Stimulated activated CD4-positive, alpha-beta T cell treated with anti-CD3 and anti-CD28 coated beads, TNF-alpha, amount 100 ng/mL, for 4 hours (primary cell): ENCODE measurements at places on chromosomes 1 and 21.

DNA sequence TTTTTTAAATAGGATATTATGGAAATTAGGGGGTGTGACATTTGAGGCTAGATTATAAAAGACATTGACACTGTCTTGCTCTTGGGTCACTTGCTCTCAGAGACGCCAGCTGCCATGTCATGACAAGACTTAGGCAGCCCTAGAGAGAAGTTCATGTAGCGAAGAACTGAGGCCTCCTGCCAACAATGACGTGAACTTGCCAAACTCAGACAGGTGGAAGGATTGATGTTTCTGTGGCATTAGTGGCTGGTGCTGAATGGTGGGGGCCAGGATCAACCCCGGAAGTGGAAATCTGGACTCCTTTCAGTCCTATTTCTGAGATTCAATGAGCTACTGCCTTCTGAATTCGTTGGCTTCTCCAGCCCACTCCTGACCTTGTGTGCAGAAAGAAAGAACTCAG lies 14.7 kb downstream of the NCF2 start:
- DNase-seq, result no peak

DNA sequence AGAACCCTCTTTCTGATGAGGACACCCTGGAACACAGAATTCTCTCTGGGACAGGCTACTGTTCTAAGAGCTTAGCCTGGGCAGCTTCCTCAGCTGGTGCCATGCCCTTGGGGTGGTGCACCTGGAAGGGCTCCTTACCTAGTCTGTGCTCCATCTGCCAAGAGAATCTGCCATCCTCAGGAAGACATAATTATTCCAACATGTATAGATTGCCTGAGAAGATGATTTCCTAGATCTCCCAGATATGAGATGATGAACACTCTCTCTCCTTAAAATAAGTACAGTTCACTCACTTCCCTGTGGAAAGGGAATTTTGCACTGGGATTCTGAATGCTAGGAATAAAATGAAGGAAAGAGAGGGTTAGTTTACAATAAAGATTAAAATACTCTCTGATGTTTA lies 87.6 kb downstream of the NENF start:
- no peak for DNase-seq

GRCh38 chr21:41613533-41613909 lies 105.6 kb upstream of the TMPRSS2 start:
- no peak for DNase-seq

DNA sequence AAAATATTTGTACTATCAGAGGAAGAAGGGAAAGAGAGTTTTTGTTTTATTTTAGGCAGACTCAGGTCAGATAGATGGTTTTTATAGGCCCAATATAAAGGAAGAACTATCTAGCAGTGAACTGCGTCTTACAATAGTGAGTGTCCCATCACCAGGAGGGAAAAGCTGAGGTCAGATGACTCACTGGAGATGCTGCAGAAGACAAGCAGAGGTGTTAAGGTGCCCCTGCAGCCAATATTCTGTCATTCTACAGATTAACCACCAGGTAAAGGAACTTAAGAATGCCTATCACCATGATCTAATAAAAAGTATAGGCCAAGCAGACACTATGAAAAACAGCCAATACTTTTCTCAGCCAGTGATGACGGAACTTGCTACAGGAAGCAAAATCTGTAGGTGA lies 29.6 kb downstream of the IVNS1ABP start:
- no peak for DNase-seq

DNA sequence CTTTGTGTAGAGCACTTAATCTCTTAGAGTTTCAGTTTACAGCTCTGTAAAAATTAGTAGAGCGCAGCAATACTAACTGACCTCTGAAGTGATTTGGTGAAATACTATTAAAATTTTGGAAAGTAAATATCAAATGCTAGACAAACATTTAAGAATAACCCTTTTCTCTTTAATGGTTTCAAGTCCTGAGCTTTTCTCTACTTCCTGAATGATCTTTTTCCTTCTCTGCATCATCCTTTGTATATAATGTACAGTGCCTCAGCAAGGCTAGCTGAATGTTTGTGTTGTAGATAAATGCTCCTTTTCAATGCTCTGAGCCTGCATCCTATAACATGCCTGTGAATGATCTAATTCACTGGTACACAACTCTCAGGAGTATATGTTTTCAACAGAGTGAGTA lies 272.9 kb downstream of the ADGRL2 start:
- DNase-seq, result no peak

DNA sequence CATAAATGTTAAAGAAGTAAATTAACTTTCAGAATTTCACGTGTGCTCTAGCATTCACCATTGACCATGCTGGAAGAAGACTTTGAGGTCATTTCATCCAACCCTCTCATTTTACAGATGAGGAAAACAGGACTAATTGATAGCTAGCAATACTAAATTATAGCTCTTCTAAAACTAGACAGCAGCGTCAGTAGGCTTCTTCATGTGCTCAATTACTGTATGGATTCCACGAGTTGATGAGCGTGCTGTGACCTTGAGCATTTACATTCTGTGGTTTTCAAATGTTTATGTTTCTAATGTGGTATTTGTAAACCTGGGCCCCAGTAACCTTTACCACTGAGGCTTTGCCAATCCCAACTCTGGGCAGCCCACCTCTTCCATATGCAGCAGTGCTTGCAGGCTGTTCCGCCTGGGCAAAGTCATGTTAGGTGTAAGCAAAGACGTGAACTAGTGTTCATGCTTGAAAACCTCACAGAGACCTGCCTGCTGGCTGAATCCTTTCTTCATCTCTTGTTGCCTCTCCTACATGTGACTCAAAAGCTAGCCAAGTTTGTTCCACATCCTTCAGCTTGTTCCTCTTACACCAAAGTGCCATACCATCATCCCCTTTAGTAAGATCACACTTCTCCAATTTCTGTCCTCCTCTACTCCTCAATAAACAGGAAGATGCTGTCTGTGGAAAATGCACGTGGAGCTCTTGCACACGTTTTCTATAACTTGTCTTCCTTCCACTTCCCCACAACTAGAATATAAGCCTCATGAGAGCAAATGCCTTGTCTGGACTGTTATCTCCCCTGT lies 17.2 kb downstream of the KCNJ15 start:
- no peak for DNase-seq

DNA sequence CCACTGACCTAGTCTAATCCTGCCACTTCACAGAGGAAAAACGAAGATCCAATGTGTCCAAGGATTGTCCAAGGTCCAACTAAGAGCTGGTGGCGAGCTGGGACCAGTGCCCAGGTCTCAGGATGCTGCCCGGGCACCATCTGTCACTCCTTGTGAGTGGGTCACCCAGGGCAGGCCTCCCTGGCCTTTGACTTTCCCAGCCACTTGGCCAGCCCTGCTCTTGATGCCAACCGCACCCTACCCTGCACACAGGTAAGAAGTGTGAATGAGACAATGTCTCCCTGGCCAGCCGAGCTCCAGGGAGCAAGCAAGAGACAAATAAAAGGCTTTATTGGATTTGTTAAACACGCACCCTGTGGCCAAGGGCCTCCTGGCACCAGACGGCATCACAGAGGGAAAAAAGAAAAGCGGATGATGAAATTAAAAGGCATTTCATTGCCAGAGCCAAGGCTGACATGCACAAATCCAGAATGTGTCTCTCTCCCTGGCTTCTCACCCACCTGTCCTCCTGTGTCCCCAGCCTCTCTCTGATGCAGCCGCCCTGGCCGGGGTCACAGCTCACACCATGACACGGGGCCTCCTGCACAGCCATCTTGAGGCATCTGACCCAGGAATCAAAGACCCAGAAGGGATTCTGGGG lies 72.8 kb downstream of the CAMK2N1 start:
- DNase-seq, result no peak

- peak; percentile 59 for DNase-seq
Observed at GRCh38 chr1:25503551-25504426, 39.6 kb upstream of the LDLRAP1 start.

DNA sequence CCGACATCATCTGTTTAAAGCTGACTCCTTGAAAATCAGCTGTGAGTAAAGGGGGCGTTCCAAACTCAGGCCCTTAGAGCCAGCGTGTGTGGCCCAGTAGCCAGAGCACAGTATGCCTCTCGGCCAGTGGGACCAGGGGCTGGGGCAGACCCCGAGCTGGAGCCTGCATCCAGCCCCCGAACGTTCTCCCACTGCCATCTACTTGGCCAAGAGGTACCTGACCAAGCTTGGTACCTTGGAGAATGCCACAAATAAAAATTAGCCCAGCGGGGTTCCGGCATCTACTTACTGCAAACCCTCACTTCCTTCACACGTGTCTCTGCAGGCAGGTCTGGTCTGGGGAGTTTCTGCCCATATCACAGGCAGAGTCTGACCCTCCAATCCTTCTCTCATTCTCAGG lies 56.7 kb upstream of the COL6A2 start:
- DNase-seq, result no peak

GRCh38 chr1:117606649-117607430 lies 992 bp downstream of the TENT5C start:
- peak; percentile 19 for DNase-seq

GRCh38 chr1:167520711-167521206 lies 2.4 kb upstream of the CD247 start:
- no peak for DNase-seq

- peak; percentile 55 for DNase-seq
Observed at GRCh38 chr1:209569455-209570207, 13.9 kb upstream of the CAMK1G start.

DNA sequence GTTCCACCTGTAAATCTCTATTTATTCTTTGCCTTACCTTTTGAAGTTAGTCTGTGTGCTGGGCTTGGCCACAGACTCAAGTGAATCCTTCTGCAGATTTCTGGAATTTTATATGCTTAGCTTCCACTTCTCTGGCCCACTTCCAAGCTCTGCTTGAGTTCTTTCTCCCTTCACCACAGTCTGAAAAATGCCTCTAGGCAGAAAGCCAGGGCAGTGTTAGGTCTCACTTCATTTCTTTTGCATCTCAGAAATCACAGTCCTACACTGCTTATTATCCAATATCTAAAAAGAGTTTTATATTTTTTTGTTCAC lies 48.9 kb downstream of the INKA2 start:
- DNase-seq, result no peak

GRCh38 chr1:113887402-113888175 lies at the start of gene BCL2L15:
BCL2L15 (minus strand) TSS chr1:113887581; CDS start chr1:113887375, 206 bp downstream.
- no peak for DNase-seq

- DNase-seq, result no peak
Observed at GRCh38 chr1:36411674-36412648, 14.3 kb upstream of the LSM10 start.

- DNase-seq, result no peak
Observed at GRCh38 chr1:82215056-82215852, 414.5 kb downstream of the ADGRL2 start.

DNA sequence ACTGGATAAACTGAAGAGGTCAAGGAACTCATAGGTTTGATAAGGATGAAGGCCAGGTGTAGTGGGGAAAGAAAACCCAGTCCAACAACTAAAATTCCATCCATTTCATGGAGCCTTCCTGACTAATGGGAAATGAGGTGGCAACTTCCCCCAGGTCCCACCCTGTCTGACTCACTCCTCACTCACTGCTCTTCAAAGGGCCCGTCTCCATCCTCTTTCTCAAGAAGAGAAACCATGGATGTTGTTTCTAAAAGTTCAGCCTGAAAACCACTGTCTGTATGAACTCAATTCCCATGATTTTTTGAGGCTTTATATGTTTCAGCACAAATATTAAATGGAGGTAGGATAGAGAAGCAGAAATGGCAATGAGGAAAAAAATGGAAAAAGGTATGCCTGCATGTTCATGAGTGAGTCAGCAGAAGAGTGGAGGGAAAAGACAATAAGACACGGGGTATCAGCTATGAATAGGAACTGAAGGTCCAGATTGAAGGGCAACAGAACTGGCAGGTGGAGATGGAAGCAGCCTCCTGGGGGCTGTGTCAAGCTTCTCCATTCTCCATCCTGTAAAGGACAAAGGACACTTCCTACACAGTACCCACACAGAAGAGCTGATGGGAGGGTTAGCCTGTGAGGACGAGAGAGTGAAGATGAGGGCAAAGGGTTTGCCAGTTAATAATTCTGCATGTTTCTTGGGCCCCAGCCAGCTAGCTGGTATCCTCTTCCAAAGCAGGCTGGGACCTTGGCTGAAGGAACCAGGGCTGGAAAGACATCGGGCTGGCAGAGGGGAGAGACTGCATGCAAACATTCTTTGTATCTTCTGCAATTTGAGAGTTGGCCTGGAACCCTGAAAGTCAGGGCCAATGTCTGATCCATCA lies 5.5 kb upstream of the ELOVL1 start:
- DNase-seq, result no peak

- no peak for DNase-seq
Observed at GRCh38 chr1:87398641-87399040, 70.0 kb downstream of the LMO4 start.

GRCh38 chr1:162912061-162912667 lies 51.2 kb upstream of the CCDC190 start:
- DNase-seq, result no peak

GRCh38 chr21:43190951-43191350 lies 22.1 kb downstream of the CRYAA start:
- no peak for DNase-seq

- DNase-seq, result no peak
Observed at GRCh38 chr21:23853796-23854379, 1753.4 kb downstream of the MRPL39 start.

DNA sequence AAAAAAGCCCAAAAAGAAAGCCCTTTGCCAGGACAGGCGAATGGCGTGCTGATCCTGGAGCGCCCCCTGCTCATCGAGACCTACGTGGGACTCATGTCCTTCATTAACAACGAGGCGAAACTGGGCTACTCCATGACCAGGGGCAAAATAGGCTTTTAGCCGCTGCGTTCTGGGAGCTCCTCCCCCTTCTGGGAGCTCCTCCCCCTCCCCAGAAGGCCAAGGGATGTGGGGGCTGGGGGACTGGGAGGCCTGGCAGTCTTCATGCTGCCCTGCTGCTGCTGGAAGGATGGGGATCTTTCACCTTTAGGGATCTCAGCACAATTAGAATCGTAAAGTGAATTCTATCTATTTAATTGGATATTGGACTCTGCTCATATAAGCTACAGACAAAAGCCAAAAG lies 3.6 kb downstream of the TPRG1L start:
- no peak for DNase-seq

GRCh38 chr1:245404952-245405351 lies 250.2 kb downstream of the KIF26B start:
- DNase-seq, result no peak

GRCh38 chr1:225754940-225755641 lies 22.5 kb upstream of the SRP9 start:
- DNase-seq, result no peak

DNA sequence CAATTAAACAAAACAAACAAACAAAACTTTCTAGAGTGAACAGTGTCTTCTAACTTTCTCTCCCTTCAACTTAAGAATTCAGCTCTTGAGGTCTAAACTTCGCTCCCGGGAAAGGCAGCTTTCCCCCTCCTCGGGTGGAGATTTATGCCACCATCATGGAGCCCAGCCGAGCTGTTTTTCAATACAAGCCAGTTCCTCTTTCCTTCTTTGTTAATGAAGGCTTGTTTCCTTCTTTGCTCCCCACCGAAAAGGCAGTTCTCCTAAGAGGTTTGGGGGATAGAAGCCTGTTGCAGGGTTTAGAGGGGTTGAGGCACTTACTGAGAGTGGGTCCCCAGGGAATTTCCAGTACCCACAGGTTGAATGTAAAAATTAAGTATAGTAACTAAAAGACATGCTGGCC lies 26.5 kb downstream of the OLIG1 start:
- DNase-seq, result no peak
